CD4-positive, alpha-beta T cell treated with Interleukin-4 for 1 hour (primary cell): ENCODE measurements at places on chromosomes 11 and 22.

GRCh38 chr11:10893714-10894151 is 35.9 kb upstream of the ZBED5 start:
- DNase-seq = no peak

DNA sequence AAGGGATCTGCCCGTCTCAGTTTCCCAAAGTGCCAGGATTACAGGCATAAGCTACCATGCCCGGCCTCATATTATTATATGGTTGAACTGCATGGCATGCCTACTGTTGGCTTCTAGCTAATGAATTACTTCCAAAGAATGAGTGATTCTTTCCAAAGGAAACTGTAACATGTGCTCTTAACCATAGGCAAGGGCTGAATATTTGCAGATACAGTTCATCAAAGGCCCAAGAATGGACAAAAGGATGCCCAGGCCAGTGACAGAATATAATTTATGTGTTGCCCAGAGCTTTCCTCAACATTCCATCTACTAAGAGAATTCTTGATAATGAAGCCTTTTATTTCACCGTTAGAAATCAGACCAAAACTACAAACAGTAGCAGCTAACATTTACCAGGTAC is 27.0 kb upstream of the CCDC89 start:
- no peak for DNase-seq

GRCh38 chr22:17772249-17772957 is 1.9 kb downstream of the BID start:
- no peak for DNase-seq

GRCh38 chr22:45242778-45243191 is 2.1 kb upstream of the KIAA0930 start:
- DNase-seq = no peak

DNA sequence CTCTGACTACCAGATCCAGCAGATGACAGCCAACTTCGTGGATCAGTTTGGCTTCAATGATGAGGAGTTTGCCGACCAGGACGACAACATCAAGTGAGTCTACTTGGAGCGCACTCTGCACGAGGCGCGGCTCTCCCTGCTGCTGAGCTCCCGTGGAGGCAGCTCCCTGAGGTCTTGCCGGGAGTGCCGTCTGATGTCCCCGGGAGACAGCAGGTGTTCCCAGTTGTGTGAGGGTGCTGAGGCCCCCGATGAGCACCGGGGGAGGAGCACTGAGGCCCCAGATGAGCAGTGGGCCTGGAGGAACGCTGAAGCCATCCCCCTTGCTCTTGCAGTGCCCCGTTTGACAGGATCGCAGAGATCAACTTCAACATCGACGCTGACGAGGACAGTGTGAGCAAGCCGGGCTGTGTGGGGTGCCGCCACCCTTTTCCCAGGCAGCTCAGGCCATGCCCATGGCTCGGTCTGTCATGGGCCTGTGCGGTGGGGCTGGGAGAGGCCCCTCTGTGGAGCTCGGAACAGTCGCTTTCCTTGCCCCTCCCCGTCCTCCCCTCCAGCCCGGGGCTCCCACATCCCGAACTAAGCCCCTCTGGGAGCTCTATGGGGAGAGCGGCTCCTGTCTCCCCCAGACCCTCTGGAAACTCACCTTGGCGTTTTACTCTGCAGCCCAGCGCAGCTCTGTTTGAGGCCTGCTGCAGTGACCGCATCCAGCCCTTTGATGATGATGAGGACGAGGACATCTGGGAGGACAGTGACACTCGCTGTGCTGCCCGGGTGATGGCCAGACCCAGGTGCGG is 37.1 kb downstream of the SBF1 start:
- DNase-seq = no peak

DNA sequence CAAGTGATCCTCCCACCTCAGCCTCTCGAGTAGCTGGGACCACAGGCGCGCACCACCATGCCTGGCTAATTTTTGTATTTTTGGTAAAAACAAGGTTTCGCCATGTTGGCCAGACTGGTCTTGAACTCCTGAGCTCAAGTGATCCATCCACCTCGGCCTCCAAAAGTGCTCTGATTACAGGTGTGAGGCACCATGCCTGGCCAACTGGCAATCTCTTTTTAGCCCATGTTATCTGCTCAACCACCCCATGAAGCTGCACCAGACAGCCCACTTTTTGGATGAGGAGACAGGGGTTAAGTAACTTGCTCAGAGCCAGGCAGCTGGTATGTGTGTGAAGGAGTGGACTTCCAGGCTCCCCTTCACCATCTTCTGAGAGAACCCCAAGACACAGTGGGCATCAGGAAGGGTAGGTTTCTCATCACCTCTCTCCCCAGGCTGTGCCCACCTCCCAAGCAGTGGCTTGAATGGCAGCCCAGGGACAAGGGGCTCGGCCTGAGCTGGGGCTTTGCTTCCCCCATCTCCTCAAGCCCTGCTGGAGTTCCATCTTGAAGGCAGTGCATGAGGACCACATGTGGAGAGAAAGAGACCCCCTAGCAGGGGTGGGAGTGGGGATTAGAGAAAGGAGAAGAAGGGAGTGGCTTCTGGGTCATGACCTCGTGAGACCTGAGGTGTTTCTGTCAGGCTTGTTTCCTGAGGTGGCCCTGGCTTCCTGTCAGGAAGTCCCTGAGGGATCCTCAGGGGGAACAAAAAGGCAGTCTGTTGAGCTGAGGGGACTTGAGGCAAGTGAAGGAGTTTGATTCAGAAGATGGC is 87.5 kb upstream of the PARVA start:
- no peak for DNase-seq

DNA sequence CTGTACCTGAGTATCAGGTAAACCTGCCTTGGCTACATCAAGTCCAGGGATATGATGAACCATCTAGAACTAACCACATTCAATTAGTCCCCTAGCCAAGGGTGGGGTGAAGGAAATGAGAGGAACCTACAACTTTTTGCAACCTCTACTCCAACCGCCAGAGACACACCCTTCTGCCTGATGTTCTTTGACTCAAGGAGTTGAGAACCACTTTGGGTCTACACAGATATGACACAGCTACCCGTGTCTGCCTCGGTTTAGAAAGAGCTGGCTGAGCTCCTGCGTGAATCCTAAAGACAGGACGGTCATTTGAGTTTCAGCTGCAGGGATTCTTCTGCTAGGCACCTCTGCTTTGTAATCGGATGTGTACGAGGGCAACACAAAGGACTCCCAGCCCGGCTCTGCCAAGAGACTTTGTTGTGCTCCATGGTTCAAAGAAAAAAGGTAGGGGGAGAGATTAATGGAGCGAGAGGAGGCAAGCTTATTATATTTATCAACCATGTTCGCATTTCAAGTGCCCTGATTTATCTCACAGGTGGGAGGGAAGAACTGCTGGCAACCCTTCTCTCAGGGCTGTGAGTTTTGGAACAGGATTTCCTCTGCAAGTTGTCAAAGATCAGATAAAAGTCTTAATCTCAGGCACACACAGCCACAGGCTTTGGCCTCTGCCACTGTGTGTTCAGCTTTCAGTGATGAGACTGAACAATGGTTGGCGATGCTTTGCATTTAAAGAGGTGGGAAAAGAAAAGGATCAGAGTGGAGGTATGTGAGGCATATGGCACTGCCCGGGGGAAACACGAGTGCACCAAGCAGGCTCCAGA is 35.1 kb downstream of the FLI1 start:
- DNase-seq = peak; percentile 23

DNA sequence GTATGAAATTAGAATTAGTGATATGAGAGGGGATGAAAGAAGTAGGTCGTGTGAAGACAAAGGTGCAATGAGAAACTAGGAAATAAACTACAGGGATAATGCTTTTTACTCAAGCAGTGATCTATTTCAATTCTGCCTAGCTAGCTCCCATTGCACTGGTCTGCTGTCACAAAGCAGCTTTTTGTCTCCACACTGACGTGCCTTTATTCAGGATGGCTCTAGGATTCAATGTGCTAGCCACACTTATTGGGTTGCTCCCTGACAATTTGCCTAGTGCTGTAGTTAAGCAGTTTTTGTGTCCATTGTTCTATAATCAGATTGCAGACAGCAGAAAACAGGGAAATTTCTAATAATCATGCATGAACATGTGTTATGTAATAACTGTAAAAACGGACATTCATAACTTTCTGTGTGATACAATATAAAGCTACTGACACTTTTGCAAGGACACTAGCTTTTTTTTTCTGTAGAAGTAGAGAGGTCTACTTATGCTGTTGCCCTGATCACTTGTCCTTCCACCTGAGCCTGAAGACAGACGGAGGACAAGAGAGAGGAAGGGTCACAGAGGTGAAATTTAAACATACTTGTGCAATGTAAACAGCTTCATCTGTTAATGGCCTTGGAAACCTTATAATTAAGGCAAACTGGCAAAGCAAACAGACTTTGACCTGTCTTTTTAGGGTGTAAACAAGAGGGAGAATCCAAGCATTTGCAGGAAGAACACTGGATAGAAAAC is 269.6 kb downstream of the LRRC4C start:
- no peak for DNase-seq

- no peak for DNase-seq
Measured at GRCh38 chr22:21933413-21933812, 19.2 kb downstream of the PPM1F start.

DNA sequence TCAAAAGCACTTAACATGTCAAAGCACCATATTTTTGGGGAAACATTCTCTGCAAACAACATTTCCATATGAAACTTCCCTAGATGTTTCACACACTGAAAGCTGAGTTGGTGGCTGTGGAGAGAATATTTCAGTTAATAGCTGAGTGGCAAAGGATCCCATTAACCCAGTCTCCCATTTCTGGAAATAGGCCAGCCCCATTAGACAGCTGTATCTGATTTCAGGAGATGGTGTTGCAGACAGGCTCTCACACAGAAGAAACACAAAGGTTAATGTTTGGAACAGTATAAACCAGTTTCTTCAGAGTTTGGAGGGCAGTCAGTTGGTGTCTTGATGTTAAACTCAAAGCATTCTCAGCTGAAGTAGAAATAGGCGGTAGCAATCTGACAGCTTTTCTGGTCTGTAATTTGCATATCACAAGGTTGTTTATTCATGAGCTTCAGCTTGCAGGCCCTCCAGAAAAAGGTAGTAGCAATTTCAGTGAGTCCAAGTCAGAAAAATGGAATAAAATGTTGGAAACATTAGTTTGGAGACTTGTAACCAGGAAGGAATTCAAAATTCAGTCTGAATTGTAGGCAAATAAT is 15.5 kb upstream of the ZBTB44 start:
- DNase-seq = no peak

GRCh38 chr11:64040684-64041322 is 5.1 kb downstream of the FLRT1 start:
- no peak for DNase-seq

DNA sequence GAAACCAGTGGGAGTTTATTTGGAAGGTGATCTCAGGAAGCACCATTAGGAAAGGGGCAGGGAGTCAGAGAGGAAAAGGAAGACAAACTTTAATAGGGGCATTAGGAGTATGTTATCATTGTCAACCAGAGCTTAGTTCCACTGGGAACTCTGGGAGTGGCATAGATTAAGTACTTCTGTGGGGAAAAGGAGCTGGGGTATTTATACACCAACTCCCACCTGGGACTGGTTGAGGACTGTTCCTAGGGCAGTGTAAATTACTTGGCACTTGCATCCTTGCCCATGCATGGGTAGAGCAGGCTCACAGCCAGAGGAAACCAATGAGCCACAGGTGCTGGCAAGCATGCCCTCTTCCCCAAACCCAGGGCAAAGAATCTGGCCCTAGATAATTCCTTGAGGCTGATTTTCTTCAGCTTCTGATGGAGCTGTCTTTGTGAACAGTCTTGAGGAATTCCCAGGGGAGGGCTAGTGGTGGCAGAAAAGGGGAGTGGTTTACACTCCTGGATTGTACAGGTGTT is 541.2 kb downstream of the MIAT start:
- DNase-seq = no peak

GRCh38 chr11:70078781-70079616 is 882 bp downstream of the ANO1 start:
- DNase-seq = no peak

- no peak for DNase-seq
Measured at GRCh38 chr11:3949125-3949524, 93.7 kb downstream of the STIM1 start.

- no peak for DNase-seq
Measured at GRCh38 chr22:46953968-46954765, 191.7 kb downstream of the TBC1D22A start.

- DNase-seq = no peak
Measured at GRCh38 chr11:112249871-112250610, 10.6 kb downstream of the PLET1 start.

GRCh38 chr11:37406651-37407050 is 808.6 kb upstream of the RAG2 start:
- no peak for DNase-seq

GRCh38 chr11:129658526-129658867 is 157.2 kb upstream of the TMEM45B start:
- DNase-seq = no peak

DNA sequence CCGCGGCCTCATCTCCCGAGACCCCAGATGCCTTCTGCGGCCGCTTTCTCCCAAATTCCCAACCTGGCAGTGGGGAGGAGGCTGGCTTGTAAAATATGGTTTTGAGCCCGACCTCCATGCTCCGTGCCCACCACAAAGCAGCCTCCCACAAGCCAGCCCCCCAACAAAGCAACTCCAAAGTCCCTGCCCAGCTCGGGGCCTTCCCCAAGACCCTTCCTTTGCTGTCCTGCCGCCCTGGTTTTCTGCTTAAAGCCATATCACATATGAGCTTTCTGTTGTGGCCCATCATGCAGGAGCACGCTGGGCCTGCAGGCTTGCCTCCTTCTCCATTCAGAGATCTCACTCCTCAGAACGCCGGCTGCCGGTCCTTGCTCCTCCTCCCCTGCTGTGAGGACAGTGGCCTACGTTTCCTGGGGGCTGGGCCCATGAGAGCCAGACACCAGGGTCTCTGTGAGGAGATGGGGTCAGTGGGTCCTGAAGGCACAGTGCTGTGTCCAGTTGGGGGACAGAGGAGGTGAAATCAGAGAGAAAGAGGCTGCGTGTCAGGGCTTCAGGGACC is 680.0 kb downstream of the BRD1 start:
- DNase-seq = no peak
